ENCODE measurements at places on chromosomes 16 and 17.
A peak's percentile ranks its signal among the peaks of the same experiment; 100 is the strongest.

DNA sequence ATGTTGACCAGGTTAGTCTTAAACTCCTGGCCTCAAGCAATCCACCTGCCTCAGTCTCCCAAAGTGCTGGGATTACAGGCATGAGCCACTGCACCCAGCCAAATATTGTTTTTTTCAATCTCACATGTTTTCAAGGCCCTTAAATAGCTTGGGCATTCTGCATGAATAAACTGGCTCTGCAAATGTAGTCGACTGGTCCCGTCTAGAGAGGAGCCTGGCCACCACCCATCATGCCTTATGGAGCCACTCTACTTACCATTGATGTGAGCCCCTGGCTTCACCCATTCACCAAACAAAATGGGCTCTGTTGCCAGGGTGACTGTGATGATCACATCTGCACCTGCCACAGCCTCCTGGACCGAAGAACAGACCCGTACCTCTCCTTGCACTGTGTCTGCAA lies 10.8 kb downstream of the CRYM start:
- no peak for DNase-seq

DNA sequence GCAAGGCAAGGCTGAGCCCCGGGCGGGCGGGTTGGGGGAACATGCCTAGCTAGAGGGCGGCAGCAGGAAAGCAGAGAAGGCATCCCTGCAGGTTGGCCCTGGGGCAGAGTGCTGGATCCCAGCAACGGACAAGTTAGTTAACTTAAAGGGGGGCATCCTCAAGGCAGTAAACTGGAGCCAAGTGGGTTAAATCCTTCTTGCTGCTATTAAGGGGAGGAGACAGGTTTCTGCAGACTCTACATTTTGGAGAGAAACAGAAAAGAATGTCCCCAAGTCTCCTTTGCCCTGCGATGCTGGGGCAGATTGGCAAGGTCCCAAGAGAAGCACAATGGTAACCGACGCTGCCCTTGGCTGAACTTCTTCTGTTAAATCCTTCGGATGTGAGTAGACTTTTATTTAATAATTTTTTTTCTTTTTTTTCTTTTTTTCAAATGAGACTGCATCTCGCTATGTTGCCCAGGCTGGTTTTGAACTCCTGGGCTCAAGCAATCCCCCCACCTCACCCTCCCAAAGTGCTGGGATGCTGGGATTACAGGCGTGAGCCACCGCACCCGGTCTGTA lies 14.0 kb downstream of the ATP5PD start:
- no peak for DNase-seq

GRCh38 chr17:33218698-33219601 lies 74.1 kb downstream of the ASIC2 start:
- no peak for DNase-seq

GRCh38 chr17:17043461-17044271 lies 1.4 kb downstream of the MPRIP start:
- no peak for DNase-seq

- no peak for DNase-seq
Measured at GRCh38 chr17:72466606-72467005, 345.8 kb downstream of the SOX9 start.

DNA sequence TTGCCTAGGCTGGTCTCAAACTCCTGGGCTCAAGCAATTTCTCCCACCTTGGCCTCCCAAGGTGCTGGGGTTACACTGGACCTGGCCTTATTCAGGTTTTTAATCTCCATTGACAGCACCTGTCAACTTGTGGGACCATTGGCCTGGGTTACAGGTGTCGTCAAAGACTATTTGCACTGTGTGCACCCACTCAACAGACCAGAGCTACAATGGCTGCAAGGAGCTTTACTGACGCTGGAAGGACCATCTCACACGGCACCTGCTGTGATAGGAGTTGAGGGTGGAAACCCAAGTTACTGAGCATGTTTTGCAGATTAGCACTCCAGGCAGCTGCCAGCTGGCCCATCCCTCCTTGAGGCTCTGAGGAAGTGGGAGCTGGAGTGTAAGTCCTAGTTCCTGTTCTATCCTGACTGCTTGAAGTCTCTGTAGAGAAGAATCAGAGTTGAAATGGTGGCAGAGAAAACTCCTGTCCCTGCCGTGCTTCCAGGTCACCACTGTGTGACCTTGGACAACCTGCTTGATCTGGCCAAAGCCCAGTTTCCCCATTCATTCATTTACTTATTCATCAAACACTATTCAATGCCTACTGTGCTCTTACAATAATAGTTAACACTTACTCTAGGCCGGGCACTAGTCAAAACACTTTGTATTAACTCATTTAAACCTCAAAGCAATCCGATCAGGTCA lies 42.4 kb upstream of the LONP2 start:
- DNase-seq = no peak

GRCh38 chr17:73972056-73972455 lies 231.4 kb upstream of the RPL38 start:
- no peak for DNase-seq

- DNase-seq = no peak
Measured at GRCh38 chr16:2019921-2020831, 591 bp downstream of the NPW start.

DNA sequence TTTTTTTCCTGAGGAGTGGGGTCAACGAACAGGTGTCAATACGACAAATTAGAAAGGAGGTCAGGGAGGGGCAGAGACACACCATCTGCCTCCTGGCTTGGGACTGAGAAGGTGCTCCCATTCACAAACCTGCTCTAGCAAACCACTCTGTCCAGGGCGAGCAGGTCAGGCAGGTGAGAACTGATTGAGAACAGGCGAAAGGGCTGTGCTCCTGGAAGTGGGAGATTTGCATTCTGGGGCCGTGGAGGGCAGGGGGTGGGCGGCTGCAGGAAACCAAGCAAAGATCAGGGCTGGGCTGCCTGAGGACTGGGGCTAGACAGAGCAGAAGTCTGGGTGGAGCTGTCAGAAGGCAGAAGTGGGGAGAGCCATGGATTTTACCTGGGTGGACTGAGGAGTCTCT lies 98.9 kb upstream of the NLRP1 start:
- DNase-seq = no peak

GRCh38 chr17:41869426-41869825 lies 4.2 kb upstream of the KLHL11 start:
- DNase-seq = no peak

- peak; percentile 12 for DNase-seq
Measured at GRCh38 chr16:20901068-20901435, 481 bp downstream of the LYRM1 start.

GRCh38 chr17:9258115-9259015 lies 237.1 kb downstream of the NTN1 start:
- DNase-seq = no peak

- peak; percentile 81 for DNase-seq
Measured at GRCh38 chr17:64780096-64781013, 118.2 kb upstream of the SMURF2 start.

GRCh38 chr17:15323131-15323530 lies 18.3 kb downstream of the TEKT3 start:
- DNase-seq = no peak

DNA sequence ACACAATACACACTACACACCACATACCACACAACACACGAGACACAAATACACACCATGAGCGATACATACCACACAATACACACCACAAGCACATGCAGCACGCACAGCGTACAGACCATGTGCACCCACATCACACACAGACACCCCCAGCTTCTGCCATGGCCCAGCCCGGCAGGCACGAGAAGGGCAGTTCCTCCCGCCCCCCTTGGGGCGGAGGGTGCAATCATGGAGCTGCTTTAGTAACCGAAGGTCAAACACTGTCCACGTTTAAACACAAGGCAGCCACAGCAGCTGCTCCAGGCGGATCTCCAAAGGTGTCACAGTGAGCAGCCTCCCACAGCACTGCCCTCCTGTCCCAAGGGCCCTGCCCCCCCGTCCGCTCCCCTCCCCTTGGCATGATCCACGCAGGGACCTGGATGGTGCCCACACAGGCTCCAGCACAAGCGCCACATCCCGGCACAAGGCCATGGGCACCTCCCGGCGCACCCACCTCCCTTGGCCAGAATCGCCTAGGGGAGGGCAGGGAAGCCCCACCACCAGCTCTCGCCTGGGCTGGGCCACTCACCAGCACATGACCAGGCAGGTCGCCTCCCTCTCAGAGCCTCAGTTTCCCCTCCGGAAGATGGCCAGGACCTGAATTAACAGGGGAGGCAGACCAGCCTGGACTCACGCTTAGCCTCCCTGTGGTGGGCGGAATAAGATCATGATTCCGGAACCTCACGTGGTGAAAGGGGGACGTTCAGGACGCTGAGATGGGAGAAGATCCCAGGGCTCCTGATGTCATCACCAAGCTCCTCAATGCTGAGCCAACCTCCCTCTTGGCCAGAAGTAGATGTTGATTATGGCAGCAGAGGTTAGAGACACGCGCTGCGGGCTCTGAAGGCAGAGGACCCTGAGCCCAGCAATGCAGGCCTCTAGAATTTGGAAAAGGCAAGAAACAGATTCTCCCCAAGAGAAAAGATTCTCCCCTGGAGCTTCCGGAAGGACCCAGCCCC lies 32.6 kb upstream of the ZNF469 start:
- DNase-seq = no peak

DNA sequence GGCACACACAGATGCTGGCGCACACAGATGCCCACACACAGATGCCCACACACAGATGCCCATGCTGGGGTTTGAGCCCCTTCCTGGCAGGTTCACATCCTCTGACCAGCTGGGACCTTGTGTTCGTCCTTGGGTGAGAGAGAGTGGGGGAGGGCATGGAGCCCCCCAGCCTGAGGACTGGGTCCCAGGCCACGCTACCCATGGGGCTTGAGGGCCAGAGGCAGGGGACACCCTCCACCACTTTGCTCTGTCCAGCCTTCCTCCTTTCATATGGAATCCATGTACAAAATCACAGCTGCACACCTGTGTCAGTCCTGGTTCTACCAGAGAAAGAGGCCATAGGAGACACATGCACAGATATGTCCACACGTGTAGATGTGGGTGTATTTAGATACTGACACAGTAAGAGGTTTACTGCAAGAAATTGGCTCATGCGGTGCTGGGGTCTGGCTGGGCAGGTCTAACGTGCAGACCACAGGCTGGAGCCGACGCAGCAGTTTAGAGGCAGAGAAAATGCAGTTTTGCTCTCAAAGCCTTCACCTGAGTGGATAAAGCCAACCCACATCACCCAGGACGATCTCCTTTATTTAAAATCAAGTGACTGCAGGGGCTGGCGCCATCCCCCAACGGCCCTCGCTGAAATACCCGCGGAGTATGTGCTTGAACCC lies 10.8 kb downstream of the SLC22A31 start:
- no peak for DNase-seq

DNA sequence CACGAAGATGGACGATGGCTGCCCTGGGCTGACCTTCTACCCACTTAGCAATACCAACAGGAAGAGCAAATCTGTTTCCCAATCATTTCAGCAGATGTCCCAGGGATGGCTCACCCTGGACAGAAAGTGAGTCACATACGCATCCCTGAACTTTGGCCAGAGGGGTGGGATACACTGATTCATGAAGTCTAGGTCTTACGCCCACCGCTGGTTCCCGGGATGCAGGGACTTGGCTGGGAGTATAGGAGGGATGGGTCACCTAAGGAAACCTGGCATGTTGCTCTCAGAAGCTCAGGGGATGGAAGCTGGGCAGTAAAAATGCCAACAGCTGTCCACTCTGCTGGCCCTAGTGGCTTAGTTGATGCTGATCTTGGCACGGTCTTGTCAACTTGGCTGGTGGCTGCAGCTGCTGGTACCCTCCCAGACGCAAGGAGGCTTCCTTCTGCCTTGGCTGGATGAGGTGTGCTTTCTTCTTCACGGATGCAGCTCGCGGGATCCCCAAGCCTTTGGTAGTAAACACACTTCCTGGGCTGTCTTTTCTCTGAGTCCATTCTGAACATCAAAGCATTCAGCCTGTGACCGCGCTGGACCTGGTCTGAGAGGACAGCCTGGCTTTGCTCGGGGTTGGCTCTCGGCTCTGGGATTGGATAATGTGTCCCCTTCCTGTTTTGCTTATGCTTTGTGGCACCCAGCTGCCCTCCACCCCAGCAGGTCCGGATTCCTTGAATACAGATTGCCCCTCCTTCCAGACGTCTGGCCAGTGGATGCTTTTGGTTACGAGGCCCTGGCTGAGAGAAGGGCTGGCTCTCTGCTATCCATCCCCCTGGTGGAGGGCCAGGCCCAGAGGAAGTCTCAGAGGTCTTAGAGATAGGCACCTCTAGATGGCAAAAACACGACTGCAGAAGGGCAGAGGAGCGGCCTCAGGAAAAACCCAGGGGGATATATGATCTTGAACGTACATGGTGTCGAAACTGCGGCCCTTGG lies 71.5 kb downstream of the RAP1GAP2 start:
- DNase-seq = no peak
